H1 (cell line): ENCODE measurements at places on chromosomes 7 and 10. TPM values are rescaled to one million over a fixed set of nuclear protein-coding genes. Genes with fewer than 3 reads are reported as not detected.

DNA sequence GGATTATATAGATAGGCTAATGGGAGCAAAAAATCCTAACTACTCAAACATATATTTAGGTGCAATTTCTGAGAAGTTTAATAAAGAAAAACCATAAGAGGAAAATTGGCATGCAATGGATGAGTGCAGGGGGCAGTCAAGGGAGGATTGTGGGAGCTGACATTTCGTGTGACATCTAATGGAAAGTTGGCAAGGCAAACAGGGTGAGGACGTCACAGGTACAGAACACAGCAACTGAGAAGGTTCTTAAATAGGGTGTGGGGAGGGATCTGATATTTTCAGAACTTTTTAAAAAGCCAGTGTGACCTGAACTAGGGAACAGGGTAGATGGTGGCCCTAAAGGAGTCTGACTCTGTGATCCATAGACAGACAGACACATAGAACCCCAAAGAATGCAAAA, 194.9 kb upstream of the GLI3 start:
- no peaks in the 10 kb centered on the region for H3K27me3 ChIP-seq
- no peak for DNase-seq
- H3K36me3 ChIP-seq: no peaks in the 10 kb centered on the region

GRCh38 chr7:117479225-117480054, at the start of gene CFTR:
Gene CFTR (plus strand): TSS chr7:117480025. CDS start chr7:117480095, 70 bp downstream.
- no peaks in the 10 kb centered on the region for H3K27me3 ChIP-seq
- no peaks in the 10 kb centered on the region for H3K36me3 ChIP-seq
- H3K4me1 ChIP-seq: no peaks in the 10 kb centered on the region; the same call in 1 of the 2 replicates
- no peak within 1 kb of the TSS for H3K27ac ChIP-seq

DNA sequence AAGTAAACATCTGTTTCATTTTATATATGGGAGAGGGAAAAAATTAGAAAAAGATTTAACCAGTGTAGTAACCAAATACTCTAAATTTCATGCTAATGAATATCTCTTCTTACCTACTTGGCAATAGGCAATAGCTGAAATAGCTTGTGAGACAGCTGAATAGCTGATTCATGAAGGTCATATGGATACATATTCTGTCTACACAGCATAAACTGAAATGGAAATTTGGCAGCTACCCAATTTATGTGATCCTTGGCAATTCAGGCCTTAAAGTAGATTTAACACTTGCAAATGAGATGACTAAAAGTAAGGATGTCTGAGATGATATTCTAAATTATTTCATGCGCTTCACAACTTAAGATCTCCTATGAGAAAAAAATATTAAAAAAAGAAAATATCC, 261.2 kb upstream of the SEMA3A start:
- no peaks in the 10 kb centered on the region for H3K36me3 ChIP-seq
- H3K27ac ChIP-seq: no peak overlapping the region
- no peak overlapping the region for H3K4me3 ChIP-seq
- H3K27me3 ChIP-seq: no peaks in the 10 kb centered on the region

DNA sequence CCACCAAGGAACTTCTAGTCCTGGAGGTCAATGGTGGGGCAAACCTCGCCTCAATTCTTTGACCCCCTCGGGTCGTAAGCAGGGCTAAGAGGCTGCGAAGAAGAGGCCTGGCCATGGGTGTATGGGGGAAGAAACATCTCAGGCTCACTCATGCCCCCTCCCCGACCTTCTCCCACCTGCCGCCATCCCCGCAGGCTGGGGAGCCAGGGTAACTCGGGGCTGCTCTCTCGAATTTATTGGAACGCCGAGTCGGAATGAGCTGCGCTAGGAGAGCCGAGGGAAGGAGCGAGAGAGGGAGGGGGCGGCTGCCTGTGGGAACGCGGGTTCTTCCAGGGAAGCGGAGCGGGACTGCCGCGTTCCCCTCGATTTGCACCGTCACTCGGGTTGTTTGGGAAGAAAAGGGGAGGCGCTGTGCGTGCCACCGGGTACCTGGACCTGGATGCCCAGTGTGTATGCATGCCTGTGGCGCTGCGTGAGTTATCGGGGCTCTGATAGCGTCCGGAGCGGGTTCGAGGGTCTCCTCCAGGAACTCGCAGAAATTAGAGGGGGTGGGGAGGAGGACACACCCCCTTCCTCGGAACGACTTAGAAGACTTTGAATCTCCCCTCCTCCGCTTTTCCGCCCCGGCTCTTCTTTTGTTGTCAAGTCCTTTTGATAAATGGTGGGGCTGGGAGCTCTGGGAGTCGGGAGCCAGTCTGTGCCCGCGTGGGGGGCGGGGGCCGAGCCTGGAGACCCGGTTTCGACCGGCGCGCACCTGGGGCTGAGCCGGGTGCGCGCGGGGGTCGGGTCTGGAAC, 1.8 kb upstream of the ZNF503 start:
- peaks cover 30% of the 10 kb centered on the region for H3K4me1 ChIP-seq
- no peaks in the 10 kb centered on the region for H3K36me3 ChIP-seq
- DNase-seq: peak; percentile 76
- H3K27ac ChIP-seq: no peak overlapping the region
- peak overlapping the region; percentile 64 for H3K4me3 ChIP-seq
- H3K27me3 ChIP-seq: peaks cover 96% of the 10 kb centered on the region

Gene PLEKHA1
- total RNA-seq: 35.7 and 39.7 TPM in 2 replicates

Gene PAPOLB
- 0.11 and 0.15 TPM in 2 replicates for total RNA-seq

Gene TMEM72
- not detected in 2 replicates for total RNA-seq
